Adrenal gland (tissue), 19 donors: ENCODE measurements at places on chromosomes 5 and 9.

- no peak for DNase-seq
These were observed 31.2 kb downstream of the SEMA4D start for GRCh38 chr9:89466451-89467277.

DNA sequence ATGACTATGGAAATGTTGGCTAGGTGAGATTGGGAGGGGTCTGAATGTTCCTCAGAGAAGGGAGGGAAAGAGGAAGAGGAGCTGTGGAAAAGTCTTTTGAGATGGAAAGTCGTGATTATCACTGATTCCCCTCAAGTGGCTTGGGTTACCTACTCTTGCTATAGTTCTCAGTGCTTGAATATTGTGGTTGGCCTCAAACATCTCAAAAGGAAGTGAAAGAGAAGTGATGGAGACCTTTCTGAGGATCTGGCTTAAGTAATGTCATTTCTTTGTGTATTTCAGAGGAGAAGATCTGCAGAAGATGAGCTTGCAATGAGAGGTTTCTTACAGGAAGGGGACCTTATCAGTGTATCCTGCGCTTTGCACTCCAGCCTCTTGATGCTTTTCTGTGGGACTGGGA is 5.5 kb downstream of the EXOSC2 start:
- no peak for DNase-seq

- no peak for DNase-seq
These were observed 93.1 kb downstream of the BOD1 start for GRCh38 chr5:173523388-173523787.

- no peak for DNase-seq
These were observed 17.0 kb downstream of the TTLL11 start for GRCh38 chr9:122076117-122076516.

DNA sequence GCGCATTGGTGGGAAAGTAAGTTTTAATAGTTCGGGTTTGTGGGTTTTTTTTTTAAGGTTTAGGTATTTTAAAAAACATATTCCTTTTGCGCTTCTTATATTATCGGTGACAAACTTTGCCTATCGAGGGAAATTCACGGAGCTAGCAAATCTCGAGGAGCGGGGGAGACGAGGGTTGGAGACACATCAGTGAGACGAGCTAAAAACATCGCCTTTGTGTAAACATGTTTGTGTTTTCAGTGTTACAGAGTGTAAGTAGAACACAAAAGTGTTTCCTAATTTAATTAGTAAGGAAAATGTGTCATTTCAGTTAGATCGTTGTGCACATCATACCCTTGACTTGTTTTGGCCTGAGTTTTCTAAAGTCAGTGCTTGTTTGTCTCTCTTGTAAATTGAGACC is 945 bp downstream of the BTF3 start:
- no peak for DNase-seq
